ENCODE measurements at places on chromosomes 3 and 15.

DNA sequence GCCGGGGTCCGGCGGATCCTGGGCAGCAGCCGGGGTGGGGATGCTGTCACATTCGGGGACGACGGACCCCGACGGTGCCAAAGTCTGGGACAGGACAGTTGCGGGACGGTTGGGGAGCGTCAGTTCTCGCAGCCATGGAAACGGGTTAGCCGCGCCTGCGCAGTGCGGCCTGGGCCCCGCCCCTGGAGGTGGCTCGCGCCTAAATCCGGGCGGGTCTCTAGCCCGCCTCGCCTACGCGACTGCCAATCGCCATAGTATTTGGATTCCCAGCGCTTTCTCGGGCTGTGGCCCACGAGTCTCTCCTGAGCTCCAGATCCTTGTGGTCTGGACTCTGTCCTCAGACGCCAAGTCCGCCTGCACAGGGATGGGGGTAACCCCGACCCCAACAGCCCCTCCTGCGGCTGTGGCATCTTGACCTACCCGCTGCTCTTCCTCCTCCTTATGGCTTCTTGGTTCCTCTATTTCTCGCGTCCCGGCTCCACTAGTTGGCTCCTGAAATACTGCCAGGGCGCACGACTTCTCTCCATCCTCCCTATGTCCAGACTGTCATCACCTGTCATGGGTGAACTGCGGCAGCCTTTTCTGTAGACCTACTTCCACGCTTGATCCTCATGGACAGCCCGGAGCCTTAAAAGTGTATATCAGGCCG lies at the start of gene ZMYND10:
TSS of gene ZMYND10 (minus strand) at position 147 of the 649 bp plus-strand sequence. CDS start 153 bp downstream, outside the sequence.
- peak; percentile 90 for DNase-seq

- no peak for DNase-seq
Measured at GRCh38 chr3:56076746-56077145, 391.5 kb downstream of the ERC2 start.

GRCh38 chr15:77517579-77517978 lies 96.9 kb downstream of the HMG20A start:
- no peak for DNase-seq

- no peak for DNase-seq
Measured at GRCh38 chr15:88187195-88187594, 69.3 kb downstream of the NTRK3 start.

- DNase-seq, result peak; percentile 94
Measured at GRCh38 chr15:40160689-40161688, at the start of gene BUB1B. TSS of gene BUB1B (plus strand) at chr15:40161069. CDS start at chr15:40161221, 152 bp downstream.

DNA sequence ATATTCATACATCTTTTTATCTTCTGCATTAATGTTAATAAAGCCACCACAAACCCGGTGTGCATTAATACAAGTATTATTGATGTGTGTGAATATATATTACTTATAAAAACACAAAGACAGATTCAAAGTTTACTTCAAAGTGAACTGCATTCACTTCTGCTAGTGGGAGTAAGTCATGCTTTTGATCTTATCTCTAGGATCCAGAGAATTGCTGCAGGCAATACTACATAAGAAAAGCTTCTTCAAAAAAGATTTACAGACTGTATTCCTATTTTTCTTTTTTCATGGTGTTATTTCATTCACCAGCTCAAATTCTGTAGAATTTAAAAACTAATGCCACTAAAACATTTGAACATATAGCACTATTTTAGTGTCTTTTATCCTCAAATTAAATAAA lies 87.5 kb upstream of the CBLB start:
- no peak for DNase-seq

- no peak for DNase-seq
Measured at GRCh38 chr15:80007532-80007931, 36.5 kb upstream of the BCL2A1 start.

GRCh38 chr3:114218578-114219185 lies 18.7 kb downstream of the ZNF80 start:
- DNase-seq, result peak; percentile 72

DNA sequence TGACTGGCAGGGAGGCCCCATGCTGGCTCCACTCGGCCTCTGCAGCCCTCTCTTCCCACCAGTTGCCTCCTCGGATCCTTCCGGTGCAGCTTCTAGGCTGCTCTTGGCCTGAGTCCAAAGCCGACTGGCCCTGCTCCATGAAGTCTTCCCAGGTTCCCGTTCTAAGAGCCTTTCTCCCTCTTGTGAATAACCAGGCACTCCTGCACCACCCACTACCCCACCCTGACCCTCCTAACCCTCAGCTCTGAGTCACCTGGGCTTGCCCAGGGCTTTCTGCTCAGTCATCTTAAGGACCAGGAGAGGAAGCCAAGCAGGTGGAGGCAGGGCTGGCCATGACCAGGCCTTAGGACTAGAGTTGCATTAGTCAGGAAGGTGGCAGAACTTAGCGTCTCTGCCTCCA lies 28.1 kb upstream of the CNBP start:
- DNase-seq, result no peak

GRCh38 chr3:57755368-57755675 lies 787 bp upstream of the SLMAP start:
- no peak for DNase-seq

DNA sequence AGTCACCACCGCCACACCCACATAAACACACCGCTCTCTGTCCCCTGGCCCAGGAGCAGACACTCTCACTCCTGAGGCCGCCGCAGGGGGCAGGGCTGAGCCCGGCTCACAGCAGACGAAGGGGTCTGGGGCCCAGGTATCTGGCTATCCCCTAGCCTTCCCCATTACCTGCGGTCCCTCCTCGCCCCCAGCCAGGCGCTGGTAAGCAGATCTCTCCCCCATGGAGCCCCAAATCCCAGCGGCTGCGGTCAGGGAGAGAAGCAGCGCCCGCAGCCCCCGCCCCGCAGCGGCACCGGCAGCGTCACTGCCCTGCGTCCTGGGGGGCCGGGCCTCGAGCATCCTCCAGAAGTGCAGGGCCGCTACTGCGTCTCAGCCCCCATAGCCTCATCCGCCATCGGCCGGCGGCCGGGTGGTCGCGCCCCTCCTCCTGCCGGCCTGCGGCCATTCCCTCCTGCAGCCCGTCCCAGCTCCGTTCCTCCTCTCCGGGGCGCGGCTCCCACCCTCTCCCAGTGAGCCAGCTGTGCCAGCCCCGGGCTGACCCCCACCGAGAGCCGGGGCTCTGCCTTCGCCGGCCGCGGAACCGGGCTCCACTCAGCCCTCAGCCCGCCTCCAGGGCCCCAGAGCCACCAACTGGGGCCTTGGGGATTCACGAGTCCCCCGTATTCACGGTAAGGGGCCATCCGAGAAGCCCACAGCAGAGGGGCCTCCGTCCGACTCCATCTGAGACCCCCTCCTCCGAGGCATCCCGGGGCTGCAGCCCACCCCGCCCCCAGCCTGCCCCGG lies 13.1 kb downstream of the TNK2 start:
- peak; percentile 84 for DNase-seq

- DNase-seq, result no peak
Measured at GRCh38 chr3:97201814-97202213, 387.4 kb downstream of the EPHA6 start.

GRCh38 chr3:100893590-100893989 lies 99.6 kb downstream of the ABI3BP start:
- DNase-seq, result no peak

GRCh38 chr15:69881302-69881670 lies 216.4 kb downstream of the TLE3 start:
- no peak for DNase-seq

- no peak for DNase-seq
Measured at GRCh38 chr3:525415-525814, 328.9 kb downstream of the CHL1 start.

GRCh38 chr15:100033140-100033857 lies 300.1 kb upstream of the LYSMD4 start:
- DNase-seq, result no peak

DNA sequence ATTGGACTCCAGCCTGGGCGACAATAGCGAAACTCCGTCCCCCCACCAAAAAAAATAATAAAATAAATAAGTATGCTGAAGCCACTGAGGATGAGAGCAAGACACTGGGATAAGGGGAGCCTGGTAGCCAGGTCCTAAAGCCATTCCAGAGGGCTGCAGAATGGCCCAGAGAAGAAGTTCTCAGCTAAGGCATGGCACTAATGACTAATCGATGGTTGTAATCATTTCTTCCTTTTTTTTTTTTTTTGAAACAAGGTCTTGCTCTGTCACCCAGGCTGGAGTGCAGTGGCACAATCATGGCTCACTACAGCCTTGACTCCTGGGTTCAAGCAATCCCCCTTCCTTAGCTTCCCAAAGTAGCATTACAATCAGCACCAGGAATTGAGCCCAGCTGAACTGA lies 25.6 kb upstream of the ZNF774 start:
- DNase-seq, result no peak

GRCh38 chr3:118988198-118989130 lies 46.2 kb downstream of the IGSF11 start:
- no peak for DNase-seq

All from activated CD8-positive, alpha-beta memory T cell treated with anti-CD3 and anti-CD28 coated beads, Interleukin-2, amount 50 U/mL, for 48 hours (primary cell).